ENCODE measurements at places on chromosomes 11 and 22.

DNA sequence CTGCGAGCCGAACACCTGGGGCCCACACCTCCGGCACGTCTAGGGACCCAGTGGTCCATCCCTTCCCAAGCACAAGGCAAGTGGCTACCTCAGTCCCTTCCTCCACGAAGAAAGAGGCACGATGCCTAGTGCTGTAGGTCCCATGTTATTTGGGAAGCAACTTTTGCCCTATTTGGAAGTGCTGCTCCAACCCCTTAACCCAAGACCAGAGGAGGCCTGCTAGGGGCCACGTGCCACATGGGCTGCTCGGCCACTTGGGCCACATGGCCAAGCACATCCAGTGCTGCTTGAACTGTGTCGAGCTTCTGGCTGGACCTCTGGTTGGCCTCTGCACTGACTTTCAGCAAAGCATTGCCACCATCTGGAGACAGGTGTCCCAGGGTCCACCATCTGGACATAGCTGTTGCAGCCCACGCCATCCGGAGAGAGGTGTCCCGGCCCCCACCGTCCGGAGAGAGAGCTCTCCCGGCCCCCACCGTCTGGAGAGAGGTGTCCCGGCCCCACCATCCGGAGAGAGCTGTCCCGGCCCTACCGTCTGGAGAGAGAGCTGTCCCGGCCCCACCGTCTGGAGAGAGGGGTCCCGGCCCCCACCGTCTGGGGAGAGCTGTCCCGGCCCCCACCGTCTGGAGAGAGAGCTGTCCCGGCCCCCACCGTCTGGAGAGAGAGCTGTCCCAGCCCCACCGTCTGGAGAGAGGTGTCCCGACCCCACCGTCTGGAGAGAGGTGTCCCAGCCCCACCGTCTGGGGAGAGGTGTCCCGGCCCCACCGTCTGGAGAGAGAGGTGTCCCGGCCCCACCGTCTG, 6.5 kb upstream of the B4GALNT4 start:
- DNase-seq = no peak

GRCh38 chr11:90434858-90435257, 212.0 kb upstream of the CHORDC1 start:
- DNase-seq = no peak

DNA sequence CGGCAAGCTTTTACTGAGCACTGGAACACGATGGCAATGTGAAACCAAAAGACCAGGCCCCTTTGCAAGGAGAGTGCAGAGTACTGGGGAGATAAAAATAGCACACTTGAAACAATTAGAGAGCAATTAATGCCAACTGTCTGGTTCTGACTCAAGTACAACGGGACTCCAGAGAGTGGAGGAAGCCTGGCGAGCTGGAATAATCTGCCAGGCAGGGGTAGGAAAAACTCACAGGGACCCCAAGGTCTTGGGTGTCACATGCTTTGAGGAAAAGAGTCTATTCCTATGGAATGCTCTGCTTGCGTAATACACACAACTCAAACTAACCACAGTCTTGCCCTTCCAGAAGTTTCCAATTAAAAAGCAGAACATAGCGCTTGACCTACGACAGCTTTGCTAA, 113.0 kb upstream of the CLMP start:
- DNase-seq = no peak

GRCh38 chr11:75241906-75242644, 1.5 kb downstream of the TPBGL start:
- DNase-seq = no peak

- DNase-seq = no peak
Observed at GRCh38 chr11:124339396-124340141, 19.6 kb upstream of the OR8D2 start.

DNA sequence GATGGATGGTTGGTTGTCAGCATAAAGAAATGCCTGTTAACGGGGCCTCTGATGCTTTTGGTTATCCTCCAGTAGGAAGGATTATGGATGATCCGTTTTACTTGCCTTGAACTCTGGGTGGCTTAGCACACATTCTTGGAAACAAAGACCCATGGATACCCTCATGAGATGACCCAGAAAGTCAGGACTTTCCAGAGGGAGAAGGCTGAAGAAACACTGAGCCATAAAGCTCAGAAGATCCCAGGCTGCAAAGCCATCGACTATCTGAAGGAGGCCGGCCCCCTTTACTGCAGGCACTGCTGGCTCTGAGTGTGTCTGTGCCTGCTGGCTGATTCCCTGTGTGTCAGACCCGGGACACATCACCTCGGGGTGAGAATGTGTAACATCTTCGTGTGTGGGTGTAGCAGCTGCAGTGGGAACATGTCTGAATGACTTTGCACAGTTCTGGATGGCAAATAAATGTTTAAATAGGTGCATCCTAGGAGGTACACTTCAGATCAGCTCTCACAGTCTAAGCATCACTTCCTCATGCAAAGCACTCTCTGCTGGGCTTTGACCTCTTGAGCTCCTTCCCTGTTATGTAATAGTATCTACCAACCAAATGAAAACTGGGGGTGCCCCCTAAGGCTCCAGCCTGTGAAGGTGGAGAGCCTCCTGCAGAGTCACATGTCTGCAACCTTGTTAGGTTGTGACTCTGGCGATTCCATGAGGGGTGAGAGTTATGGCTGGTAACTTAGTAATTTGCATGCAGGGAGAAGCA, 1084.9 kb downstream of the TBC1D22A start:
- no peak for DNase-seq

GRCh38 chr11:44600839-44601383, 35.4 kb downstream of the CD82 start:
- no peak for DNase-seq

DNA sequence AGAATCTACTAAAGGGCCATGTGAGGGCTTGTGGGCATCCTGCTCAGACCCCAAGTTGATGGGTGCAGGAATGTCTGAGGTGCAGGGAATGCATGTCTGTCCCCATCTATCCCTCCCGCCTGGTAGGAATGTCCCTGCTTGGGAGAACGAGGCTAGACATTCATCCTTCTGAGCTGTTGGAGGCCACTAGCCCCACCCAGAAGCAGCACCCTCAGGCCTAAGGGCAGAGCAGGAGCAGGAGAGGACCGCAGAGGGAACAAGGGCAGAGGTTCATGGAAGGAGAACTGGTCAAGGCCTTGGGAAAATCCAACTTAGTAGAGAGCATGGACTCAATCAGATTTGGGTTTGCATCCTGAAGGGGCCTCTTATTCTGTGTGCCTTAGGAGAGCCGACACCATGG, 22.1 kb upstream of the LMO1 start:
- no peak for DNase-seq

DNA sequence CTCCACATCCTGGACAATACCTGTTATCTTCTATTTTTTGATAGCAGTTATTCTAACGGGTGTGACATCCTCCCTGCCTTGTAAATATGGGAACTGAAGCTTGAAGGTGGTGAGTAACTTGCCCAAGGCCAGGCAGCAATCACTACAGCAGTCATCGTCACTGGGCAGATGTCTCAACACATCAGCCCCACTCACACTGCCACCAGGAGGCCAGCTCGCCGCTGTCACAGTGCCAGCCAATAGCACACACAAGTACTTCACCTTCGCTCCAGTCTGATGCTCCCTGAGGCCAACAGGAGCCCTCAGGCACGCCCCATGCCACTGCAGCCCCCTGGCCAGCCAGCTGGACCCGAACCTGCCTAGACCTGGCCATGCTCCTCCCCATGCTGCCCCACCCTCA, 4.9 kb upstream of the TTLL1 start:
- no peak for DNase-seq

- no peak for DNase-seq
Observed at GRCh38 chr11:46338636-46338987, 8.7 kb upstream of the DGKZ start.
